ENCODE measurements at places on chromosomes 12 and 14.

DNA sequence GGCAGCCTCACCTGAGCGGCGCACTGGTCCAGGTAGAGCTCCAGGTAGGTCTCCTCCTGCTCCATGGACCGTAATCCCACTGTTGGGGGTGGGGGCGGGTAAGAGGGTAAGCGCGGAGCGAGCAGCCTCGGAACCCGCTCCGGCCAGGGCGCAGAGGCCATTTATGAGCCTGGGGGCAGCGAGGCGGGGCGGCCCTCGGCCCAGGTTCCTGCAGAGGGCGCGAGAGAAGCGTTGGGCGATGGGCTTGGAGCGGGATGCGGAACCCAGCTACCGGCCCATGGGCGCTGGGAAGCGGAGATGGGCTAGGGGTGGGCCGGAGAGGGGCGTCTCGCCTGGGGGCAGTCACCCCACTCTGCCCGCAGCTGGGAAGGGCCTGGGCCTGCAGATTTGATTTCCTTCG, at the start of gene TBPL2:
Gene TBPL2, minus strand, starts transcription at position 232 of the 400 bp plus-strand sequence. Its CDS starts 167 bp downstream, at position 65.
- DNase-seq, result no peak

GRCh38 chr14:51926449-51926848, 62.9 kb upstream of the RTRAF start:
- no peak for DNase-seq

DNA sequence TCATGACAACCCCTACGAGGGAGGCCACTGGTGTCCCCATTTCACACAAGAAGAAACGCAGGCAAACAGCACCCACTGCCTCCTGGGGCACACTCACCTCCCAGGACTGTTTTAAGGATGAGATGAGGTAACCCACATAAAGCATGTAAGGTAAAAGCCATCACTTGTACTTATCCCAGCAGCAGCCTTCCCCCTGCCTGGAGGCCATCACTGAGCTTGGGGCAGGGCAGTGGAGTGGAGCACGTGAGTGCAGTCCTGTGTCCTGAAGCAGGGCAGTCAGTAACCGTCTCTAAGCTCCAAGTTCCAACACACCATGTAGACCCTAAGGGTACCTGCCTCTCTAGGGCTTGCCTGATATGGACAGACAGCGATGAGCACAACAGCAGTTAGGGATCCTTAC, 1.7 kb downstream of the POLE start:
- no peak for DNase-seq

DNA sequence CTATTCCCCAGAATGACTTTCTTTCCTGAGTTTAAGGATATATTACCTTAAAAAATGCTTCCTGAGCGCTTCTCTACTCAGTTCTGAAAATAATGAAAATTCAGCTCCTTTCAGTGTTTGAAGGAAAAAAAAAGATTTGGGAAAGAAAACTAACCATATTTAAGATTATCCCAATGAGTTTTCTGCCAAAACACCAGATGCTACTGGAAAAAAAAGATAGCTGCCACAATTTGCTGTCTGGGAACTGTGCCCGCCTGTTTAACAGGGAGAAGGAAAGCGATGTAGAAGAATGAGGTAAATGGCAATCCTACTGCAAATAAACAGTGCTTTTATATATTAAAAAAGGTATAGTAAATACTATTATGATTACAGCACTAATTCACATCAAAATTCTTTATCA, 367.6 kb upstream of the PRICKLE1 start:
- no peak for DNase-seq

DNA sequence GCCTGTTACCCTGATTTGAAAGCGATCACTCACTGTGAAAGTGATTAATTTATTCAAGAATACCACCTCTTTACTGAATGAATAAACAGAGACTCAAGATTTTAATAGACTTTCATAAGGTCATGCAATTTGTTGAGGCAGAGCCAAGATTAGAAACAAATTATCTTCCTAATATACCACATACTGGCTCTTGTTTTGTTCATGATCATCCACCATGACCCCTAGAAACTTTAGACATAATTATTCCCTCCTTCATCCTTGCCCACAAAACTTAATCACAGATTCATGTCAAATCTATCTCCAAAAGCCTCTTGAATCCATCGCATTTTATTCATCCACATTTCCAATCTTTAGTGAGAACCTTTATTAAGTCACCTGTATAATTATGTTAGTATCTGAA, 152.3 kb downstream of the ATXN7L3B start:
- no peak for DNase-seq

GRCh38 chr12:132451172-132451835, 38.6 kb upstream of the FBRSL1 start:
- DNase-seq, result no peak

DNA sequence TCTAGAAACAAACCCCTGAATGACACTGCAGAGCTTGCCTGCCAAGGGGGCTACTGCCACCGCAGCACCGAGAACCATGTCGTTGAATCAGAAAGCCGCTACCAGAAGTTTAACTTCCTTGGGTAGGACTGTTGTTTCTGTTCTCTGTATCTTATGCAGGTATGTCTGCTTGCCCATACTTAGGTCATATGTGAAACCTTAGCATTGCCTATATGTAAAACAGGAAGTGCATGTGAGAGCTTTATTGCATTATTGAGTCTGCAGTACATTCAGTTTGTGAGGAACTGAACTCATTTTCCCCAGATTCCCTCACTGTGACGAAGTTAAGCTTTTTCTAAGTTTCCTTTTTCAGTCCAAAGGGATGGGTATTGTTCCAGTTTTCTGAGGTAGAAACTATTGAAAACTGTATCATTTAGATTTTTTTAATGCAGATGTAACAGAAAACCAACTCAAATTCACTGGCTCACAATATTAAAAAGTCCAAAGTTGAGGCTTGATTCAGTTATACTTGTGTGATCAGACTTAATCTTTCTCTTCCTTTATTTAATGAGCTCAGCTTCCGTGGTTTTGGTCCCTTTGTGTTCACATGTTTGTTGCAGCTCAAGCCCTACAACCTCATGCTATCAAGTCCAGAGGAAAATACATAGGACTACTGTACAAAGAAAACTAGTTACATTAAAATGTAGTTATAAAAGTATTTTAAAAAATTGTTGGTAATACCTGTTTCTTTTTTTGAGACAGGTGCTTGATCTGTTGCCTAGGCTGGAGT, 6.9 kb downstream of the FBXO34 start:
- DNase-seq, result no peak

DNA sequence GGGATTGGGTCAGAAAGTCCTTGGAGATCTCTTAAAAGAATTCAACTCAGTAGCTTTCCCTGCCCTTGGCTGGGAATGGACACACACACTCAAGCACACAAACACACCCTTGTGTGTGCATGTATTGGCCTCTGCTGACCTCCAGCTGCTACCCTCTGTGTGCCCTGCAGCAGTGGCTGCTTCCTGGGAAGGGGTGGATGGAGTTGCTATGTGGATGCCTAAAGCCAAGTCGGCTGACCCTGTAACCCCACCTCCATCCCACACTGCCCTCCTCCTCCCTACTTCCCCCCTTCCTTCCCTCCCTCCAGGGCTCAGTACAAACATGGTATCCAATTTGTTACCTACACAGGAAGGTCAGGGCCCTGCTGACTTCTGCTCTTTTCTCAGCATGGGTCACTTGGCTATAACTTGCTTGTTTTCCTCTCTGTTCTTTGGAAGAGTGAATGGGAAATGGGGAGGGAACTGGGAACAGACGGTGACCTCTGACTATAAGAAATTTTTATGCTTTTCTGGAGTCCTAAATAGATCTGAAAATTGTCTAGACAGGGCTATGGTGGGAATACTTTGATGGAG, 351.6 kb upstream of the TBX3 start:
- DNase-seq, result no peak

DNA sequence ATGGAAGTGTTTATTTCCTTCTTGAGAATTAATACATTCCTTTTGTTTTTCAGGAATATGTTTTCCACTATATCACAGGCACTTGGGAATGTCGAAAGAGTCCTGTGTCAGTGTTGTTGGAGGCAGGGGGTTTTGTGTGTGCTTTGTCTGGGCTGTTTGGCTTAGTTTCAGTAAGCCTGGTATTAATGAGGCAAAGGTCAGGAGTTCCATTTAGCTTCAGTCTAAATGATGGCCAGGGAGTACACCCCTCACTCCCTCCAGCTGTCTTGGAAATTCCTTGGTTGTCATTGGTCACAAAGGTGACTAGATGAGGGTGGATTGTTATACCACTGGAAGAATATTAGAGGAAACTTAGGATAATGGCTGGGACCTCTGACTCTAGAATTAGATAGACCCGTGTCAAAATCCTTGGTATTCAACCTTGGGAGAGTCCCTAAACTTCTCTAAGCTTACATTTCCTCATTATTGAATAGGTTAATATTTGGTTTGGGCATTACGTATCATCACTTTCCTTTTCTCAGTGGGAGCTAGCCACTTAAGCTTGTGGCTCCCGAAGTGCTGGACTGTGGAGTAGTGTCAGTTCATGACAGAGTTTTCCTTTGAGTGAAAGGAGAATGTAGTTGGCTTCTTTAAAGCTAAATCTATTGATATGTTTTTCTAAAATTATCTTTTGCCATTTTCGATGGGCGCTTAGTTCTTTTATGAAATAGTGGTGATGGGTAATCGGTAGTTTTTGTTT, 5.2 kb downstream of the FRS2 start:
- no peak for DNase-seq

DNA sequence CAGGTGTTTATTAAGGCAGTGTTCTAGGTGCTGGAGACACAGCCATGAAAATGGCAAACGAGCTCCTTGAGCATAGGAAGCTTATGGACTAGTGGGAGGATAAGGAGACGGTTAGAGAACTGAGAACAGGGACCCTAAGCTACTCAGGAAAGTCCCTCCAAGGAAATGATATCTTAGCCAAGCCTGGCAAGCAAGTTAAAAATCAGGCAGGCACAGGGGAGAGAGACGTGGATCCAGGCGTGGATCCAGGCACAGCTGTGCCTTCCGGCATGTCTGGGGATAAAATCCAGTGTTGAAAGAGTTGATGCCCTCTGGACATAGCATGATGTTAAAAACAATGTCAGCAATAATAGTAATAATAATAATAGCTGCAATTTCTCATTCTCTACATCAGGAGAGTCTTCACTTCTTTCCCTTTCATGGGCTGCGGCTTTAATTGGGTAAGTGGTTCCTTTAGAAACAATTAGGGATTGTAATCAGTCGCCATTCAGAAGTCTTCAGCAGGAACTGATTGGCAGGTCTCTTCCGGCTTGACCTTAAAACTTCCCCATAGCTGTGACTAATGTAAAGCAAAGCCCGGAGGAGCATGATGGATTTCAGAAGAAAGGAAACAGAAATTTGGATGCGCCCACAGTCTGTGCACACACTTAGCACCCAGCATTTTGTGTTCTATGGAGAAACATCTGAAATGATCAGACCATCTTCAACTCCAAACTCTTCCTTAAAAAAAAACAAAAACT, 230.2 kb downstream of the SLC41A2 start:
- no peak for DNase-seq

DNA sequence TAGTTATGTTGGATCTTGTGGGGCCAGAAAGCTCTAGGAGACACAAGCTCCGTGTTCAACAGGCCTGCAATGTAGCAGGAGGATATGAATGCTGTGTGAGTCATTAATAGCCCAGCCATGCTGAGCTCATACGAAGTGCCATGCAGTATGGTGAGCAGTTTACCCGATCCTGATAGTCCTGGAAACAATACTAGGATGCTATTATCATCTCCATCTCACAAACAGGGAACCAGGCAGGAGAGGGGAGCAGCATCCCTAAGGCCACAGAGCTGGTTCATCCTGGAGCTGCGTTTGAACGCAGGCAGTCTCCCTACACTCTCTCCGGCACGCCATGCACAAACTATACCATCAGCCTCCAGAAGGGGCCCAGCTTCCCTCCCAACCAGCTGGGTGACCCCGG, 20.5 kb downstream of the TTC7B start:
- no peak for DNase-seq

GRCh38 chr14:59356312-59356711, 108.9 kb downstream of the GPR135 start:
- DNase-seq, result no peak

DNA sequence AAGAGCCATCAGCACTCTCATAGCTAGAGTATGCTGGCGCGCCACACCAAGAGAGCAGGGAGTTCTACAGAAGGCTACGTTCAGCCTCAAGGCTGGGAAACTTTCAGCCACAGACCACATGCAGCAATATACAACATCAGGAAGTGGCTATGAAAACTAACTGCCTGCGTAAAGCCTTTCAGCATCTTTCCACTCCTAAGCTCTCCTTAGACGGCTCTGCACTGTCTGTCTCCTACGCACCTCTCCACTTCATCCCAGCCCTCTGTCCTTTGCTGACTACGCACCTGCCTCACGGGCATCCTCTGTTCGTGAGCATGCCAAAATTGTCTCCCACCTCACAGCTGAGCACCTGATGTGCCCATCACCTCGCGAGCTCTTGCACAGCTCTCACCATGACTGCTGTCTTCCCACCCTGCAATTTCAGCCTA, 9.7 kb downstream of the MPHOSPH9 start:
- DNase-seq, result no peak

- DNase-seq, result no peak
These were observed 15.9 kb downstream of the EGLN3 start for GRCh38 chr14:33934938-33935337.

DNA sequence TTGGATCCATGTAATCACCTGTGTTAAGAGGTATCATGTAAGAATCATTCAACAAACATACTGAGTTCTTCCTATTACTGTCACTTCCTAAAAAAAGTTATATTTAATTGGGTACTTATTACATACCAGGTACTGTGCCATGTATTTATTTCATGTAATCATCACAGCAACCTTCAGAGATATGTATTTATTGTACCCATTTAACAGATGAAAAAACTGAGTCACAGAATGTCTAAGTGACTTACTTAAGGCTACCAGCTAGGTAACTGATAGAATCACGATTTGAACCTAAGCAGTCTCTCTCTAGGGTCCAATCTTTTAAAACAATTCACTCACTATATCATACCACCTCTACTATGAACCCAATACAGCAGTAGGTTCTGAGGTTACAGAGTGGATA, 2.0 kb downstream of the PSME2 start:
- no peak for DNase-seq

GRCh38 chr14:102927878-102928411, 5.5 kb downstream of the AMN start:
- DNase-seq, result no peak

- DNase-seq, result no peak
These were observed 66.4 kb upstream of the MAP1LC3B2 start for GRCh38 chr12:116492703-116493324.

GRCh38 chr14:84064316-84065125, 1465.4 kb upstream of the FLRT2 start:
- DNase-seq, result no peak

DNA sequence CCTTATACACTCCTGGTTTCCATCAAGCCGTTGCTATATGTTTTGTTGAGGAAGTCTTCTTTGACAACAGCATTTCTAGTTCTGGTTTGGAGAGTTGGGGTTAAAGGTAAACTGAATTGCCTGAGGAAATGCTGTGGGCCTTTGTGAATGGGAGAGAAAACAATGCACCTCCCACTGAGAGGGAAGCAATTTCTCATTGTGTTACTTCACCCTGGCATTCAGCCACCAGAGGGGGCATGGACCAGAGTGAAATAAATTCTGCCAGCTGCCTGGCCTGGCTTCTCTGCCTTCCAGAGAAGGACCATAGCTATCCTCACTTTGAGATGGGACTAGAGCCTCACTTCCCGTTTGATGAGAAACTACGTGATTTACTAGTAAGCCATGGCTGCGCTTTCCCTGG, 475.3 kb downstream of the EGLN3 start:
- peak; percentile 3 for DNase-seq

Measured in stimulated activated CD4-positive, alpha-beta T cell treated with anti-CD3 and anti-CD28 coated beads, Interleukin-12 subunit alpha, Interleukin-12 subunit beta, amount 100 ng/mL, for 24 hours (primary cell).